ENCODE measurements at places on chromosomes 3 and 15.

GRCh38 chr3:64728994-64729393 is 41.2 kb upstream of the ADAMTS9 start:
- no peak for DNase-seq

- no peak for DNase-seq
Observed at GRCh38 chr15:27359586-27359985, 388.6 kb downstream of the GABRG3 start.

DNA sequence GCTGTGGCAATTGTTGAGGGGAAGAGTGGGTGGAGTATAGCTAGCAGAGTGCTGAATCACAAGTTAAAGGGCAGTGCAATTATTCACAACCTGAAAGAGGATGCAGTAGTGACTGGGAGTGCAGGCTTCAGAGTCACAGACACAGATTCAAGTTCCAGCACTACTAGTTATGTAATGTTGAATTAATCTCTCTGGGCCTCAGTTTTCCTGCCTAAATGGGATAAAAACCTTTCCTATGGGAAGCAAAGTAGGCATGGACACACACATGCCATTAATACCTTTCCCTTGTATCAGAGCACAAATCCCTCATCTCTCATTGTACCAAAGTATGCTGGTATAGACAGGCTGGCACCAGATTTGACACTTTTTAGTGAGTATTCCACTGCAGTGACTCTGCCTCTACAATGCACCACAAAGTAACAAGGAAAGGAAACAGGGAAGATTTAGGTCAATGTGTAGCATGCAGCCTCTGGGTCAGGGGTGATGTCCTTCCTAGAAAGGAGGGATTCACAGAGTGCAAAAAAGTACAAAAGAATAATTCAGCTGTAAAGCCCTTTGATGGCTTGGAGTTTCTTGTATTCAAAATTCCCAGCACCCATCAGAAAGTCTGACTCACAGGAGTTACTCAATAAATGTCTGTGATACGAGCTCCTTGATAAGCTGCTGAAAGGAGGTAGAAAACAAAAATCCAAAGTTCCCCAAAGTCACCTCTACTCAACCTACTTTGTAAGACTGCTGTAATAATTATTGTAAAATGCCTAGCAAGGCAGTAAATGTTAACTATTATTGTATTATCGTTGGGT is 507.5 kb upstream of the TGFBR2 start:
- no peak for DNase-seq

DNA sequence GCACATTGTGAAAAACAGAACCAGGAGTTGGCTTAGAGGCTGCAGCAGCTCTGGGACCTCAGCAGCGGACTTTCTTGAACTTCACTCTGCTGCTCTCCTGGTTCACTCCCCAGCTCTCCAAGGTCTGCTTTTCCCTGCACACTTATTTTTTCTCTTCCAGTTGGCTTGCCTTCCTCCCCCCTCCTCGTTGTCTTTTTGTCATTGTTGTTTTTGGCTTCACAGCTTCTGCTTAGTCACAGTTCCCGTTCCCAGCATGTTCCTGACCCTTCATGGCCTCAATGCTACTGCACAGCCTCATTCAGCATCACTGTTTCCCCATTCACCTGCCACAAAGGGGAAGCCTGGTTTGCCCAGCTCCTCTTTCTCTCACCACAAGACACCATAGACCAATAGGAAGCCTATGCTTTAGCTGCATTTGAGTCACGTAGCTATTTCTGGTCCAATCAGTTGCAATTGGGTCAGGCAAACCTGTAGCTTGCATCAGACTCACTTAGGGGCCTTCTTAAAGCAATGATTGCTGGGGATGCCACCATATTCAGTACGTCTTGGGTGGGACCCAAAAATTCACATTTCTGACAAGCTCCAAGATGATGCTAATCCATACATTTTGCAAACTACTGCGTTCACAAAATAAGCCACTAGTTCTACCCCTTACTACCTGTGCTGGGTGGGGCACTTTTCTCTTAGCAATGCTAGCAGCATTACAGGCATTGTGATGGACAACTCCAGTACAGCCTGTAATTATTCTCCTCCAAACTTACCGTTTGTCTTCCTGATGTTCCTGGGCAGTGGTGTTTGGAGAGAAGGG is 7.8 kb upstream of the SUMF1 start:
- no peak for DNase-seq

- DNase-seq: no peak
Observed at GRCh38 chr3:130414457-130414856, 69.0 kb downstream of the COL6A5 start.

DNA sequence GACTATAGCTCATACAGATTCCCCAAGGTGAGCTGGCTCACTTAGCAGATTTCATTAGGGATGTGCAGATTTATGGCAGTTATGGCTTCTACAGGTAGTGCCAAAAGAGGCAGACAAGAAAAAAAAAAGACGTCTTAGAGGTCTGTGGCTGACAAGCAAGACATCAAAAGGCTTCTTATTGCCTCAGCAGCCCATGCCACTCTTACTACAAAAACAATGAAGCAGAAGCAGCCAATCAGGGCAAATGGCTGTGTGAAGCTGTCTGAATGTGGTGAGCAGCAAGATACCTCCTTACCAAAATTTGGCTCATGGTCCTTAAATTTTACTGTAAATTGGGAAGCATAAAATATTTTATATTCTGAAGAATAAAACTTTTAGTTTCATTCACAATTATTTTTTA is 557.5 kb upstream of the GOLIM4 start:
- no peak for DNase-seq

DNA sequence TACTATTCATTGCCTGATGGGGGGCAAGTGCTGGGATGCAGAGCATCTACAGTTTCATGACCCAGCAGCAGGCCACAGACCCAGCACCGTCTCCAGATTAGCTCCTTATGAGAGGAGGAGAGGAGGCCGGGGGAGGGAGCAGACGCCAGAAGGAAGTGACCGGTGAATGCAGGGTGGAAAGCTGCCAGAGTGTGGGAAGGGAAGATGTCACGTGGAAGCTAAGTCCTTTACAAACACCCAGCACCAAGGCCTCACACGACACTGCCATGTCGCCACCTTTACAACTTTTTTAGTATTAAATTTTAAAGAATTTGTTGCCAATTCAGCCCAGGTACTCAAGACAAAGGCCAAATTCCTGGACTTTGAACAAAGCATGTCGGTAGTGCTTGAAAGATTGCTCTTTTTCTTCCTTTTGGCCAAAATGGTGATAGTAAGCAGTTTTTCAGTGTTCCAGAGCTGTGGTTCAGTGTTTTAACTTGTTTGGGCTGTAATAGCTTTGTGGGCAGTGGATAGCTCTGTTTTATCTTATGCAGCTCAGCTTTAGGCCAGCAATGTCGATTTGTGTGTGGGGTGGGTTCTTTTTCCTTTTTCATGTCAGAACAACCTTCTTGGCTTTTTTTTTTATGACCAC is 58.2 kb downstream of the ZBTB38 start:
- DNase-seq: no peak

DNA sequence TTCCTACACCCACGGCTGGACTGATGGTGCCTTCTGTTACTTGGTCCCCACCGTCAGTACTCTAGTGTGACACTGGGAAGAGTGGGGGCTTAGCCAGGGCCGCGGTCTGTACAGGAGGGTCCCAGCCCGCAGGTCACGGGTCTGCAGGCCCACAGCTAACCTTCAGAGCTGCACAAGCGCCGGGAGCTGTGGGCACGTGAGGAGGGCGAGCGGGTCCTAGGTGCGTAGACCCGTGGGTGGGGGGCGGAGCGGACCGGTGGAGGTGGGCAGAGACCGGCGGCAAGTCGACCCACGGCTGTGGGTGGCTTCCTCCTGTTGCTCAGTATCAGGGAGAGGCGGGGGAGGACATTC is 1.2 kb downstream of the TNFAIP8L3 start:
- no peak for DNase-seq

DNA sequence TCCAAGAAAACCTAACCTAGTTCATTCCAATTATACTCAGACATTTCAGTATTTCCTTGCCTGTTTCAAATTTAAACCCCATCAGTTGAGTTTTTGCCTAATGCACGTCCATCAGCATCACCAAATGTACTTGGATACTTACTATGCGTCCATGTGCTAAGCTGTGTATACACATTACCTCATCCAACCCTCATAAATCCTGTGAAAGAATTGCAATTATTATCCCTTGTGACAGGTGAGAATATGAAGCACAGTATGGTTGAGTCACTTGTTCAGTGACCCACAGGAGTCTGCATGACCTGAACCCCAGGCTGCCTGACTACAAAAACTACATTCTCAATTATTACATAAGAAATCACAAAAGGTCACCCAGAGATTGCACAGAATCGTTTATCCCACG is 2.5 kb downstream of the OR5K2 start:
- no peak for DNase-seq

- no peak for DNase-seq
Observed at GRCh38 chr15:80837006-80837405, 57.8 kb downstream of the CEMIP start.

- DNase-seq: no peak
Observed at GRCh38 chr3:160885791-160886286, 129.8 kb downstream of the PPM1L start.

DNA sequence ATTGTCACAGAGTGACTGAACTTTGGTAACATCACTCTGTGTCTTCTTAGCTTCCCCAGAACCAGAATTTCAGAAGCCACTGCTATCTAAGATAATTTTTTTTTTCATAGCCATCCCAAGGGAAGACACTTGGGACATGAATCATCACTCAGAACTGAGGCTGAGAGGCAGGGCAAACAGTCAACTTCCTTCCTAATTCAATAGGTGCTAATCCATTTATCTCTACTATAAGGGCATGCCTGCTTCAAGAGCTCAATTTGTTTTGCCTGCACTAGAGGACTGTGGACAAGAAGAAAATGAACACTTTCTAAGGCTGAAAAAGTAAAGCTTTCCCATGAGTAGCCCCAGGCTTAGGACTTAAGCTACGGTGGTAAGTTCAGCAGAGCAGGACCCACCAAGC is 56.7 kb upstream of the MYRIP start:
- DNase-seq: no peak

DNA sequence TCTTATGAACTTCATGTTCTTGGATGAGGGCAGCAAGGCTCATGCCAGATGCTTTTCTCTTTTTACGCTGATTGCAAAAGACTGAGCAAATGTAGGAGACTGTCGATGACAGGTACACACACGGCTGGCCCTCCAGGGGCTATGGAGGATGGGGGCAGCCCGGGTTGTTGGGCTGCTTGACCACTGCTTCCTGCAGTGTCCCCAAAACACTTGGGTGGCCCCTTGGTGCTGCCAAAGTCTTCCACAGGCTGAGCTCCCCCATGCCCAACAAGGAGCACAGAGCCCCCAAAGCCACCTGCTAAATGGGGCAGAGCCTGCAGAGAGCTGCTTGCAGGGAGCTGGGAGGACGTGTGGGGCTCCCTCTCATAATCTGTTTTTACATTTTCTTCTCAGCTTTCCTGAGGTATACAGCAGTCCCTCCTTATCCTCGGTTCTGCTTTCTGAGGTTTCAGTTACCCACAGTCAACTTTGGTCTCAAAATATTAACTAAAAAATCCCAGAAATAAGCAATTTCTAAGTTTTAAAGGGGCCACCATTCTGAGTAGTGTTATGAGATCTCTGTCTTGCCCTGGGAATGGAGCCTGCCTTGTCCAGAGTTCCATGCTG is 7.3 kb downstream of the PRR23E start:
- no peak for DNase-seq

- no peak for DNase-seq
Observed at GRCh38 chr3:7789324-7789723, 712.3 kb upstream of the LMCD1 start.

DNA sequence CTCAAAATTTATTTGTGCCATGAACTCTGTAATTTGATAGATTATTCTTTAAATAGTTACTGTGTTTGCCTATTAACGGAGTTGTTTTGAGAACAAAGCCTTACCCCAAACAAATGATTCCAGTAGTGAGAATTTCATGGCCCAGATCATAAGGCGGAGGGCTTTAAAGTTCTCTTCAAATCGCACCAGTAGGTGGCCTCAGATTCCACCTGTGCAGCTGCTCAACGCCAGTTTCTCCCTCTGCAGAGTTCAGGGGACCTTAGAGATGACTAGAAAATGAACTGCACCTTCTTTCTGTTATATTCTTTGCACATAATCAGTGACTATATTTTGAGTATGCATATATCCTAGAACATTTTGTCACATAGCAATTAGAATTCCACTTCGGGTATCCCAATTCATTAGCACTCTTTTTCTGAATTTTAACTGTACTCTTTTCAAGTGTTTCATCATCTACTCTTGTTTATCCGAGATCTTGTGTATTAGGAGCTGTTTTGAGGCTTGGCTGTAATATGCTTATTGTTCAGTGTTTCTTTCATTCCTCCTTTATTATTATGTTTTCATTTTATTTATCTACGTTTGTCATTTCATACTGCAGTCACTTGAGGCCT is 232.6 kb upstream of the CHRM5 start:
- DNase-seq: no peak

DNA sequence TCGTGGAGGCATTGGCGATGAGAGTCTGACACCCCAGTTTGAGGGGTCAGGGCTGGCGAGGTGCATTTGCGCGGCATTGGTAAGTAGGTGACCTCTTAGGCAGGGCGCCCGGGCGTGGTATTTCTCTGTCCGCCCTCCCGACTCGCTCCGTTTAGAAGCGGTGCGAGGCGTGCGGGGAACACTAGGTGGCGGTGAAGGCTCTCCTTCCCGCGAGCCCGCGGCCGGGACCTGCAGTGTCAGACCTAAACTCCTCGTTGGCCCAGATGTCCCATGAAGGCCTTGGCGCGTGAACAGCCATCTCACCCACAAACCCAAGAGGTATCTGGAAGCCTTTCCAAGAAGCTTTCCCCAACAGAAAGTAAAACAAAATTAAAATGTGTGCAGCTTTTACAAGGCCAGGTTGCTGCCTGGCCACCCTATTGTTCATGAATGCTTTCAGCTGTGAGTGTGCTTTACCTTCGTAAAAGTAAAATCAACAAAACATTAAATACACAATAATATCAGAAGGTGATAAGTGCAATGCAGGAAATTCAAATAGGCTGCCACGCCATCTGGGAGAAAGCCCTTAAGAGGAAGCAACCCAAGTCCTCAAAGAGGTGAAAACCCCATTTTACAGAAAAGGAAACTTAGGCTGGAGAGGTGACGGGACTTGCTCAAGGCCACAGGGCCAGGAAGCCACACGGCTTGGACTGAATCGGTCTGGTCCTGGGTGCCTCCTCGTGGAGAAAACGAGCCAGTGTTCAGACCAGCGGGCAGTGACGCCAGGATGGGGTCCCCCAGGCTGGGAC is 120.3 kb downstream of the ETFA start:
- peak; percentile 27 for DNase-seq

Data from stimulated activated CD8-positive, alpha-beta memory T cell treated with anti-CD3 and anti-CD28 coated beads, Interleukin-15, amount 100 ng/mL, for 4 hours (primary cell).